ENCODE measurements at places on chromosomes 2 and 18.

GRCh38 chr18:59592624-59593023, 104.6 kb downstream of the CCBE1 start:
- DNase-seq = no peak

DNA sequence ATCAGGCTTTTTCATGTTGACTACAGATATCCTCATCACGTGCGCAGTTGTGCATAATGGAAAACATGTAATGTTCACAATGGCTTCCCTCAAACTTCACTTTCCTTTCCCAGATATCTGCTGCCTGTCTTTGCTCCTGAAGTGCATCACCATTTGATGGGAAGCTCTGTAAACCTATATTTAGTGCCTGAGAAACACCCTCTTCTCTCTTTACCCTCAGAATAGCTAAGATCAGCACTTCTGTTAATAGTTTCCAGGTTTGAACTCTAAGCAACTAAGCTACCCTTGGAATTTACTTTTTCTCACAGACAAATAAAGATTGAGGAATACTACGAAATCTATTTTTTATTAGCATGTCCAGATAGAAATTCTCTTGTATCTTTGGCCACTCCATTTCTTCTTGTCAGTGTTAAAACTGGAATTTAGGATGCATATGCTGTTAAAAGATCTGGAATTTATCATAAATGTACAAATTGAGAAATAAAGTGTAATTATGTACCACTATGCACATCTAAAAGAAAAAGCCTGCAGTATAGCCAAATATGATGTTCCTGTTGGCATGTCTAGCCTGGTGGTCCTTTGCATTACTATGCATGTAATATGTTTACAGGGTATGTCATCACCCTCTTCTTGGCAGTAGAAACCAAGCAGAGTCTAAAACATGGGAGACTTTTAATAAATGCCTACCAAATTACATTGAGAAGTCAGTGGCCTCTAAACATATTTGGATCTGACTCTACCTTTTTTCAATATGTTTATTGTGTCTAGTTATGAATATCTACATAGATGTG, 278.7 kb downstream of the FIGN start:
- DNase-seq = no peak

DNA sequence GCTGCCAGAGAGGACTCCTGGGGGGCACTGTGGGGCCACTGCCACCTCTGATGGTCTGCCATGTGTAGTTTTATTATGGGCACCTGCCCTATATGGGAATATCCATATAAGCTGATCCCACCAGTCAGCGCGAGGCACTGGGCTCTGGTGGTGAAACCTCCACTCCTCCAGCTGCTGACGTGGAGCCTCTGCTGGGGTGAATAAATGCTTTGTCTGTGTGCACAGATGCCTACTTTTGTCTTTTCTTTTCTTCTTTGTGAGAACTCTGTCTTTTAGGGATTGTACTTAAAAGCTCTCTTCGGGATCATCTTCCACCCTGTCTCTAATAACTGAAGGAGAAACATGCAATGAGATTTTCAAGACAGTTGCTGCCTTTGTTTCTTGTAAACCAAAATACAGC, 68.9 kb upstream of the NCK2 start:
- no peak for DNase-seq

DNA sequence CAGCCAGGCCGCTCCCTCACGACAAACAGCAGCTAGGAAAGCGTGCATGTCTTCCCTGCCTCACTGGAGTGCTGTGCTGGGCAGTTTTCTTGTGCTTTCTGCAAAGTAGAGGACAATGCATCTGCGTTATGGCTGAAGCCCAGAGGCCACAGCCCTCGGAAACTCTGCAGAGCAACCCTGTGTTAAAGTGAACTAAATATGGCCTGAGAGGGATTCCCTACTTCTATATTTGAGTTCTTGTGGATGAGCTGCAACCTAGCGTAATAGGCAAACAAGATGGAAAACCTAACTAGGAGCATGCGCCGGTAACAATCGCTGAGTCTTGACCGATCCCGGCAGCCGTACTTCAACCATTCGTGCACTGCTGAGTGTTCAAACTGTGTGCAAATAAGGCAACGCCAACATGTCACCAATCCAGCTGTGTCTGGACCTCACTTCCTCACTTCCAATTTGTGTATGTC, 471.9 kb upstream of the HS6ST1 start:
- DNase-seq = no peak

DNA sequence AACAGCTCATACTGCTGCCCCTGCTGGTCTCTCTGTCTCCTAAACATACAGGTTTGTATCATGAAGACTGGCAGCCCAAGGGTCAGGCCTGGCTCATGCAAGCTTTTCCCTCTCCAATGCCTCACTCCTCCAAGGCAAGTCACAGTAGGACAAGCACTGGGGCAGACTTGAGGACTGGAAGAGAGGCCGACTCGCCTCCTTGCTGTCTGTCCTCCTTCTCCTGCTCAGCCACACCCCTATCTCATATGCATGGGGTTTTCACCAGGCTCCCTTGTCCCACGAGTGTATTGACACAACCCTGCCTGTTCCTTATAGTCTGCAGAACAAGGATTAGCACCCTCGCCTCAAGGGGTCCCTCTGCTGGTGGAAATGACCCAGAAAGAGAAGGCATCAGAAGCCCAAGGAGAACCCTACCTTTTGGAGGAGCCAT, 223.7 kb downstream of the SOX11 start:
- peak; percentile 37 for DNase-seq

DNA sequence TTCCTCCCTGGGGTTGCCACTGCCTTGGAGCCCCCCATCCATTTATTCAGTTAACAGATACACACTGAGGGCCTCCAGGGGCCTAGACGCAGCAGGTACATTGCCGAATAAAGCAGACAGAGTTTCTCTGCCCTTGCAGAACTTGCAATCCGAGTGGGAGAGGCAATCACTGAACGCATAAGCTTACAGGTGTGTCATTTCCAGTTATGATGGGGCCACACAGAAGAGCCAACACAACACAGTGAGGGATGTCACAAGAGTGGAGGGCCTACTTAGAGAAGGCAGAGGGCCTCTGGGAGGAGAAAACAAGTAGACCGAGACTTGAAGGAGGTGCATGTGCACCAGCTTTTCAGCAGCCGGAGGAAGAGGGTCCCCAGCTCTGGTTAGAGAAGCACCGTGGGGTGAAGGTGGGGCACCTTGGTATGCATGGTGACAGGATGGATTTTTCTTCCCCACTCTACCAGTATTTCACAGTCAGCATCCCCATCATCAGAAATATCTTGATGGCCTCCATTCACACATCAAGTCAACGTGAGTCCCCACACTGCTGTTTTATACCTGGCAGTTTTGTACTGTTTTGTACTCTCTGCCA, 150.9 kb downstream of the SMAD7 start:
- DNase-seq = no peak

GRCh38 chr18:41761333-41762018, 193.6 kb upstream of the PIK3C3 start:
- DNase-seq = no peak

GRCh38 chr2:108377401-108377800, 353 bp upstream of the SULT1C4 start:
- no peak for DNase-seq

GRCh38 chr2:131005216-131005935, 87.9 kb downstream of the FAM168B start:
- no peak for DNase-seq
